ENCODE measurements at places on chromosomes 2 and 18.

- no peak for DNase-seq
Observed at GRCh38 chr2:30223413-30223874, 7.9 kb upstream of the LBH start.

DNA sequence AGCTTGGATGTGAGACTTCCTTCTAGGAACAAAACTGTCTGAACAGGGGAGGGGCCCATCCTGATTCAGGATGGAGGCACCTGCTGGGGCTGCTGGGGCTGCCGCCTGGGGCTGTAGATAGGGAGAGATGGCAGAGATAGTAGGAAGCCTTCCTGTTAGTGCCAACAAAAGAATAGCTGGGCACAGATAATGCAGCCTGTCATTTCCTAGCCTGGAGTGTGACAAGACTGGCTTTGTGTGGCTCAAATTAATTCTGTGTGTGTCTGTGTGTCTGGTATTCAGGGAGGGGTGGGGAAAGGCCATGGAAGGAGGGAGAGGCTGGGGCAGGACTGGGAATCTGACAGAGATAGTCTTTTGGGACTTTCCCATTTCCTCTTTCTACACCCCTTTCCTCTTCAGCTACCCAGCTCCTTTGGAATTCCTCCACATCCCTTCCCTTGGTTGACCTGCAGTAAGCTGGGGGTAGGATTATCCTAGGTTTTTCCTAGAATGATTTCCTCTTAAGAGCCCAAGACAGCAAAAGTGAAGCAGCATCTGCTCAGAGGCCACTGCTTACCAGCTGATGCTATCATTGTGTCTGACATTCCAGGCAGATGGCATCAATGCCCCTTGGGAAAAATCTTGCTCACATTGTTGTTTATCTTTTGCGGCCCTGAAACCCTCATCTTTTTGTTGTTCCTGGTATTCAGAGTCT is 144.9 kb upstream of the LHCGR start:
- no peak for DNase-seq

DNA sequence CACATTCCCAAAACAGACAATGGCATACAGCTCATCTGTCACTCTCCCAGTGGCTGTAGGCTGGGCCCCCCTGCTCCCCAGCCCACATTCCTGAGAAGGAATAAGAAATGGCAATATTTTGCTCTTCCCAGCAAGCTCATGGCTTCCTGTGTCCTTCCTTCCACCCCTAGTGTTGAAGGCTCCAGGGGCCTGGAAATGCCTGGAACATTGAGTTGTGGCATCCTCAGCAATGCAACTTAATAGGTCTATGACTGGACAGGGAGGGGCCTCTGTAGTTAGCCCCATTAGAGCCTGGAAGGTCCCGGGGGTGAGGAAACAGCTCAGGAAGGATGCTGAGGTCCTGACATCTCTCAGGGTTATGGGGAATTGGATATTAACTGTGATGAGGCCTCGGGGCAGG is 3.3 kb downstream of the KIF3C start:
- no peak for DNase-seq

- DNase-seq: no peak
Observed at GRCh38 chr2:45883603-45884000, 232.1 kb downstream of the PRKCE start.

DNA sequence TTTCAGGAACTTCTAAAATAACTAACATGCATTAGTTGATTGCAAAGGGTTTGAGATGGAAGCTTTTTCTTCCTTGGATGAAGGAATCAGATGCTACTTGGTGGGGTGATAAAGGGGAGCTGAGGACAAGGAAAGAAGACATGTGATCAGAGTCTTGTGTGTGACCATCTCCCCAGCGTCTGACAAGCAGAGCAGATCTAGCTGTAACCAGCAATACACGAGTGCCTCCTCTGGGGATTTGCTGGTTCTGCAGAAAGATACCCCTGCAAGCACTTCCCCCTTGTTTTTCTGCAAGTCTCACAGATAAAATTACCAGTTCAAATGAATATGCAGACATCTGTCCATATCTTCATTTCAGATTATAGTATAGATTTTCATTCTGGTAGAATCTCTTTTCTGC is 2.7 kb downstream of the CDH7 start:
- DNase-seq: no peak

All from RWPE2 (cell line).